Muscle of leg (tissue), 16 donors: ENCODE measurements at places on chromosomes 1 and 21. TPM values are rescaled to one million over a fixed set of nuclear protein-coding genes. Genes with fewer than 3 reads are reported as not detected.

- no peak for DNase-seq
These were observed 57.7 kb downstream of the UBE2T start for GRCh38 chr1:202283991-202284390.

DNA sequence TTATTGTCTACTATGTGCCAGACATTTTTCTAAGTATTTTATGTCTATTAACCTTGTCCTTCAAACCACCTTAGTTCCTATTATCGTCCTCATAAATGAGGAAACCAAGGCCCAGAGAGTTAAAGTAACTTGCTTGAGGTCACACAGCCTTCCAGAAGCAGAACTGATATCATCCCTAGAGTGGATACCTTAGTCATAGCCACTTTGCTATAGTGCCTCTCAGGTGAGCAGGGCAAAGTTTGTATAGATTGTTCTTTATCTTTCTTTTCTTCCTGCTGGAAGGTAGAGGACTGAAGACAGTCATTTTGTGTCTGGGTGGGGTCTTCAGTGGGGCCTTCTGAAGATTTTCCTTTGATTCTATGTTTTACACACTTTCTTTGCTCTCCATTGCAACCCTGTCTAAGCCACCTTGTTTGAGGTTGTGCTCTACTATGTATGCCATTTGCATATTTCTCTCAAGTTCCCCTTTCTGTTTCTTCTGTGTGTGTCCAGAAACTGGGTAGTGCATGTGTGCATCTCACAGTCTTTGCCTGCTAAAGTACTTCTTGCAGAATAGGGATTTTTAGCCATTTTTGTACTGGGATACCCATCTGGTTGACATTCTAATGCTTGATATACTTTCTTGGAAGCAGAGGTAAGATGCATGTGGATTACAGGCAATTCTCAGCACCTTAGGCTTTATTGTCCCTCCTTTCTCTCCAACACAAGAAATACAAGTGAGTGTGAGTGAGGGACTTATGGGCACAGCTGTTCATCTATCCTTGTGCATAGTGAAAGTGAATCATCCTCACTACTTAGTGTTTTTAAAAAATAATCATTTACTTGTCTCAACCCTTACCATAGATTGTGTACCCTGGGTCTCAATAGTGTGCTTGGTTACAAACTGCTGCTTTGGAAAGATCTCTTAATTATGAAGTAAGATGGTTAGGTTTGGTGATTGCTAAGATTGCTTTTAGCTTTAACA, 207.6 kb upstream of the HMCN1 start:
- peak; percentile 7 for DNase-seq

- DNase-seq, result no peak
These were observed 48.4 kb upstream of the DNAJC6 start for GRCh38 chr1:65260851-65261473.

- peak; percentile 69 for DNase-seq
These were observed at the start of gene PAX7 for GRCh38 chr1:18630511-18631495. Gene PAX7, plus strand, starts transcription at chr1:18630846. Its CDS starts 758 bp downstream, at chr1:18631604.

DNA sequence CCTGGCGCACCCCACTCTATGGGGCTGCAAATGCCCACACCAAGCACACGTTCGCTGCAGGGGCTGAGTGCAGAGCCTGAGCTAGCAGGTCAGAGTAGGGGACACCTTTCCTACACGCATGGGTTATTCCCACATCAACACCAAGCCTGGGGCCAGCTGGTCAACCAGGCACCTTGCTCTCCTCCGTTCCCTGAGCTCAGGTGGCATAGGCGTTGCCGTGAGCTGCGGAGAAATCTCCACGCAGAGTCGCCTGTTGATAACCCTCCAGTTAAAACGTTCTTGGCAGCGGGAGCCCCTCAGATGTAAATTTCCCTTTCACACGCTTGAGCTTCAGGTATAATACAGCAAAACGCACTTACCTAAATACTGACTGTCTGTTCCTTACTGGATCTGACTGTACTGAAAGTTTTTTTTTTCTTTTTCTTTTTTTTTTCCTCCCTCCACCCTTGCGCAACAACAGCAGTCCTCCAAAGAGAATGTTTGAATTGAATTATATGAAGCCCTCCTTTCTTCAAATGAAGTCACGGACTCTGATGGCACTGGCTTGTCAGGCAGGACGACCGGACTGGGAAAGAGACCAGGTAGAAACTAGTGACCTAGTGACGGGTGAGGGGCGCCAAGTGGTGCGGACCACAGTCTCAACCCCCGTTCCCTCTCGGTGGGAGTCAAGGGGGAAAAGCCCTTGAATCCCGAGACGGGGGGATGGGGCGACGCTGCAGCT, 2.1 kb downstream of the BRINP3 start:
- DNase-seq, result no peak

- no peak for DNase-seq
These were observed 108.8 kb upstream of the MAGI3 start for GRCh38 chr1:113281550-113281949.

DNA sequence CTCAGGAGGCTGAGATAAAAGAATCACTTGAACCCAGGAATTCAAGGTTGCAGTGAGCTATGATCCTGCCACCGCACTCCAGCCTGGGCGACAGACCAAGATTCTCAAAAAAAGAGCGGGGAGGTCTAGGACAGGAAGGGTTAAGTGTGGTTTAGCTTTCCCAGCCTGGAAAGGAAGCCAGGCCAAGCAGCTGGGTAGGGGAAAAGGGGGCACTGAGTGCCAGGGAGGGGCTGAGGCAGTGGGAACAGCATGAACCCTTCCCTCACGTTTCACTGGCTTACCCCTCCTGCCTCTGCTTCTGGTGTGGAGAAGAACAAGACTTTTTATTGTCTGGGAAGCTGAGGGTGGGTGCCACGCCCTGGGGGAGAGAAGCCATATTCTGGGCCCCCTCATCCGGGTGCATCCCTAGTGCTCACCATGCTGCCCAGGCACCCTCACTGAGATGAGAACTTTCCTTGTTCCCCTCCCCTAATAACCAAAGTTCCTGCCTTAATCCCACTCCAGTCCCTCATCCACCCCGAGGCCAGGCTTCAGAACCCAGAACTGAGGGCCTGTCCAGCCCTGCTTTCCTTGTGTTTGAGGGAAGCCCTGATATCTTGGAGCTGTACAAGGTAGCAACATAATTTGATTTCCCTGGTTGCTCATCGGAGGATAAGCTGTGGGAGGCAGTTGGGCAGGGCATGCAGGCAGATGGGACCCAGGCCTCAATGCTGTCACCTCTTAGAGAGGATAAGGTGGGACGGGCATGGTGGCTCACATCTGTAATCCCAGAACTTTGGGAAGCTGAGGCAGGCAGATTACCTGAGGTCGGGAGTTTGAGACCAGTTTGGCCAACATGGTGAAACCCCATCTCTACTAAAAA, 2.0 kb upstream of the LMNA start:
- DNase-seq, result peak; percentile 71

DNA sequence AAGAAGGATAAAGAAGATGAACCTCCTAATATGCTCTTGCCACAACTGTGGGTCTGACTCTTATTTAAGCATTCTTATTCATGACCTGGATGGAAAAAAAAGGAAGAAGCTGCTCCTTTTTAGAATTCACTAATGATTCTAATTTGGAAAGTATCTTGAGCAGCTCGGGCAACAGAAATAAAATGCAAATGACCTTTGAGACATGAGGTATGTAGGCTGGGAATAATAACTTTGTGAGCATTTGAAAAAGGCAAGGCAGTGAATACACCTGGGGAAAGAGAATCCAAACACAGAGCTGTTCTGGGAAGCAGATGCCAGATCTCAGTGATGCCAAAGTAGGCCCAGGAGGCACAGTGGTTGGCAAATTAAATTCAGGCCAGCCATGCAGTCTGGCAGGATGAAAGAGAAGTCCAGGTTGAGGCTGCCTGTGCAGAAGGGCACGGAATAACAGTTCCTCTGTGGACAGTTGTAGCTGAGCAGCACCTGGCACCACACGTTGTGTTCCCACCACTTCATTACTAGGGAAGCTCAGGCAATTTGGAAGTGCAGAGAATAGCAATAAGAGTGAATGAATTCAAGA, 320.8 kb upstream of the ST6GALNAC5 start:
- DNase-seq, result no peak

DNA sequence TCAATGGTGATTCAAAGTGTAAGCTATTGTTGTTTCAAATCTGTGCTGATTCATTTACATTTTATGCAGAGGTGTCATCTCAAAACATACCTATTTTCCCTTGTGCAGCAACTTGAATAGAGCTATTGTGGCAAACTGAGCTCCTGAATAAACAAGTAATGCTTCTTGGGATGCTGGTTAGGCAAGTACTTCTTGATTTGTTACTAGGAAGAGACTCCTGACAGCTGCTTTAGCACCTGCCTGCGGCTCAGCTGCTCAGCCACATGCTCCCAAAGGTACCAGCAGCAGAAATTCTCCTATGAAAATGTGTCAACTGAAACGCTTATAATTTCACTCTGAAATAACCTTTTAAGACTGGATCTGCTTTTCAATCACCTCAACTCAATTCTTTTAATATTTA, 352.3 kb downstream of the RYR2 start:
- peak; percentile 22 for DNase-seq

- DNase-seq, result no peak
These were observed 188.1 kb downstream of the ZNF281 start for GRCh38 chr1:200221614-200222282.

- no peak for DNase-seq
These were observed 9.8 kb downstream of the CACYBP start for GRCh38 chr1:175009532-175009931.

FAM151A gene
- polyA plus RNA-seq, result 0.34 TPM

FMOD gene
- polyA plus RNA-seq, result 161 TPM

SMIM11 gene
- polyA plus RNA-seq, result 2.1 TPM

CCDC190 gene
- 4.5 TPM for polyA plus RNA-seq

C1QC gene
- polyA plus RNA-seq, result 45.2 TPM

AKIRIN1 gene
- 40.2 TPM for polyA plus RNA-seq
